ENCODE measurements at places on chromosomes 7 and 10.

- no peak for DNase-seq
Measured at GRCh38 chr10:10830293-10830986, 187.2 kb upstream of the CELF2 start.

- no peak for DNase-seq
Measured at GRCh38 chr10:119025336-119025735, 4.2 kb upstream of the NANOS1 start.

- no peak for DNase-seq
Measured at GRCh38 chr7:151367284-151367683, 25.7 kb downstream of the NUB1 start.

DNA sequence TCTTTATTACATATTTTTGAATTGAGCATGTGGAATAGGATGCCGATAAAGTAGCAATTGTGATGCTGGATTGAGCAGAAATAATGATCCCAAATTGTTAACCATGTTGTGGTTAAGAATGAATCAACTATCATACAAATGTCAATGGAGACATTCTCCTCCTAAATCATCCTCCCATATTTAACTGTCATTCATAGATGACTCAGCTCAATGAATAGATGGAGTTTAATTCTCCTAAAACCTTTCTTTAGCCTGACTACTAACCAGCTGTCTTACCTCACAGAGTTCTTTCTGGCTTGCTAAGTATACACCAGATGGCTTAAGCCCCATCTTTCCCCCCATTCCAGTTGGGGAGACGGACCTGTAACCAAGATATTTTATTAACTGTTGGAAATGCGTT is 23.4 kb upstream of the NPS start:
- DNase-seq: no peak

DNA sequence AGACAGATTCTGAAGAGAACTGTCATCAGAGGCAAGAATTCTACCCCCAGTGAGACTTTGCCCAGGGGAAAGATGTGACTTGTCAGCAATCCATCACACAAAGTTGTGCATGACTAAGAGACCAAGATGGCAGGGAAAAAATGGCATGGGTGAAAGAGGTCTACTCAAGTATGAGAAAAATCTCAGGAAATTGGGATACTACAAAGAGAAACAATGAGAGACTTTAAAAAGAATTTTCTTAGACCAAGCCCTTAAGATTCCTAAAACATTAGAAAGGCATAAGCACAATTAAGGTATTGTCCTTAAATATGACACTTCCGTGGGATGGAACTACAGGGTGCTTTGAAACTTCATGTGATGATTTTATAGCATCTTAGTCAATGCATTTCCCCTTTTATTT is 45.6 kb upstream of the PDE1C start:
- no peak for DNase-seq

- DNase-seq: no peak
Measured at GRCh38 chr10:100873827-100874326, 38.9 kb upstream of the SLF2 start.

DNA sequence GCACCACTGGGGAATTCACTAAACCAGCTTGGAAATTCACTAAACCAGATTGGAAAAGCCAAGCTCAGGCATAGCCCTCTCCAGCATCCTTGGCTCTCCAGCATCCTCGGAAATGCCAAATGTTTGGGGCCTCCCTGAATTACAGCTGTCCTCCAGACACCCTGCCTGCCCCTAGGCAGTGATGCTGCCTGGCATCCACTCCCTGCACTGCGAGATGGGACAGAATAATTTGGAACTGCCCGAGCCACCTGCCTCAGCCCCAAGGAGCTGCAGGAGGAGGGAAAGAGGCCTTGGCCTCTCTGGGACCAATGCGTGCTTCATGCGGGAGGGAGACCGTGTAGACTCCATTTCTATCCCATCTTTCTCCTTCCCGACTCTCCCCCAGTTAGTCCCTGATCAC is 64.3 kb downstream of the INSIG1 start:
- no peak for DNase-seq

DNA sequence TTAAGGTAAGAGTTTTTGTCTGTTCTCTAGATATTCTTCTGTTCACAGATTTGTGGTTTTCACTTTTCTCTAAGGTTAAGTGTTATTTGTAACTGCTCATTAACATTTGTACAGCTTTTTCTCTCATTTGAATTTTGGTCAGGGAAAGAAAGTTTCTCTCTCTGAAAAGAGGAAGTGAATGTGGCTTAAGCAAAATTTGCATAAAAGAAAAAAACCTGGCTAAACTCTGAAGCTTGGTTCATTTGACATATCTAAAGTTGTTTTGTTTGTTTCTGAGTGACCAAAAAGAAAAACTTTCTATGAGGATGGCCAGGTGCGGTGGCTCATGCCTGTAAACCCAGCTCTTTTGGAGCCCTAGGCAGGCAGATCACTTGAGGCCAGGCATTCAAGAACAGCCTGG is 22.0 kb upstream of the SLC26A4 start:
- no peak for DNase-seq

- DNase-seq: no peak
Measured at GRCh38 chr10:107894516-107894915, 730.0 kb upstream of the SORCS1 start.

DNA sequence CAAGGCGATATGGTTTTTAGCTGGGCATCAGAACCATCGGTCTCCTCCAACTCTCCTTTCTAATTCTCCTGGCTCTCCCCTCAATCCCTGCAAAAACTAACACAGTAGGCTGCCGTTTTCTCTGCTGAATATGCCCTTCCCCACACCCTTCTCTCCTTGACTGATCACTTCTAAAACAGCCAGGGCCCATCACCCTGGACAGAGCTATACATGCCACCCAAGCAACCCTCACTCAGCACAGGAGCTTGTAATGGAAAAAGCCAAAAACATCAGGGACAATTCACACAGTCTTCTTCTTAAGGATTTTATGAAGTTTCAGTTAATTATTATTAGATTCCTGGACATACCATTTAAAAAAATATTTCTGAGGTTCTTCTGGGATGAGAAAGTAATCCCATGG is 61.5 kb downstream of the PIK3AP1 start:
- DNase-seq: no peak

GRCh38 chr10:131706952-131707351 is 193.9 kb upstream of the PPP2R2D start:
- DNase-seq: no peak

- peak; percentile 35 for DNase-seq
Measured at GRCh38 chr10:92238586-92239098, 52.2 kb downstream of the CPEB3 start.

DNA sequence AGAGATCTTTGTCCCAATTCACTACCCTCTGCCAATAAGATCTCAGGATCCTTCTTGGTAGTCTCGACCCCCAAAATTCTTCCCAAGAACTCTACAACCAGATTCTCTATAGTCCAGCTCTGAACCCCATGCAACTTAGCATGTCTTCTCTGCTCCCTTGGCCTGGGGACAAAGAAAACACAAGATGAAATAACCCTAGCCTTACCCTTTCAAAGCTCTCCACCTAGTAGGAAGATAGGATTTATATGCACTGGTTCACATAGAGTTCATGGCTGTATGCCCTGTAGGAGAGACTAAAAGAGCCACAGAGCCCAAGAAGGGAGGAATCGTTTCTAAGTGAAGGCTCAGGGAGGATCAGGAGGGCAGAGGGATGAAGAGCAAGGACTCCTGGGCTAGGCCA is 96.1 kb downstream of the PPP1R3C start:
- no peak for DNase-seq

DNA sequence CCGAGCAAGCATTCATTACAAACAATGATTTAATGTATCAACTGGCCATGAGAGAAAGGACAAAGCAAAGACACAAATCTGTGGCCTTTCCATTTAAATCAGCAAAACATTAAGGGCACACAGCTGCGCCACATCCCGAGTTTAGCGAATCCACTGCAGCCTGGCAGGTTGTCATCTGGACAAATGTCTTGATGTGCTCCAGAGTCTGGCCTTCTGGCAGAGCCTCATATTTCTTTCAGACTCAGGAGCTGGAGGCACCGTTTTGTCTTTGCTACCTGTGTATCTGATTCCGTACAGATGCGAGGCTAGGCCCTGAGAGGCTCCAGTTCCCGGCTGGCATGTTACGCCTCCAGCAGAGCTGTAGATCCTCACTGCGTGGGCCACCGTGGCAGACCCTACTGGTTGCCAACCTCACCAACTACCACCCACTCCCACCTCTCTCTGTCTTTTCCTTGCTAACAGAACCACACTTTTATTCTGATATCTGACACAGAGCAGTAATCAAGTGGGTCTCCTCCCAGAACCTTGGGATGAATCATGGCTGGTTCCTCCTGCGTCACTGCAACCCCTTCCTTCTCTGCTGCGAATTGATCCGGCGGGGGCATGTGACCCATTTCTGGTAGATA is 40.9 kb upstream of the EFCAB10 start:
- DNase-seq: no peak

- DNase-seq: no peak
Measured at GRCh38 chr10:124671486-124672075, 72.6 kb downstream of the FAM53B start.

- DNase-seq: no peak
Measured at GRCh38 chr10:804787-805619, 115.5 kb upstream of the DIP2C start.

- no peak for DNase-seq
Measured at GRCh38 chr7:24574386-24574785, 1.1 kb downstream of the PALS2 start.

GRCh38 chr10:15035385-15036301 is 8.1 kb upstream of the OLAH start:
- DNase-seq: no peak

DNA sequence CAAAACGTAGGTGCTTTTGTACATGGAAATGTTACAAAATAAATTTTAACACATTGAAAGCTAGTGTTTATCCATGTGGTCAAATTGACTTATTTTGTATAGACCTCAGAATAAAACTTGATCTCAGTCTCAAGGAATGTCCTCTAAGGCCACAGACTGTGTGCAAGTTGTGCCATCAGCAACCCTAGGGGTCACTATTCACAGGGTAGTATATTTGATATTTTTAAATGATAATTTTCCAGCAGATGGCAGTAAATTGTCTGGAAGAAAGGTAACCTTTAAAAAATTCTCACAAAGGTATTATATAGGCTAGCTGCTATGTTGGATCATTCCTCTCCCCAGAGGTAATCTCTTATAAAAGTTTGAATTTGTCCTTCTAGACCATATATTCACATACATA is 12.9 kb upstream of the SNX10 start:
- peak; percentile 19 for DNase-seq

- no peak for DNase-seq
Measured at GRCh38 chr7:101784292-101785127, 32.9 kb upstream of the CUX1 start.

DNA sequence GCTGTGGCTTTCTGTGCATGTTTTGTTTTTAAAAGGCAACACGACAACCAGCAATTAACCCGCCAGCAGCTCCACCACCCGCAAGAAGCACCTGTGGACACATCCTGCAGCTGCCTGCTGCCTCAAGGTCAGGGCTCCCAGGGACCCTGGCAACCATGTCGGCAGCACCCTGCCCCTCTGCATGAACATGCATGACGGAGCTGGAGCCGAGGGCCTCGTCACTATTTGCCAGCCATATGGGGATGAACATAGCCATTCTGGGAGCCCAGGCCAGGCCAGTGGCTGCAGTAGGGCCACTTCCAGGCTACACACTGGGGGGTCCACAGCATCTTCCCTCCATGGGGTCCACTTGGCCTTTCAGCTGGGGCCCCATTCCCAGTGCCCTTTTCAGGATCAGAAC is 52.9 kb downstream of the CAMK2B start:
- DNase-seq: no peak

DNA sequence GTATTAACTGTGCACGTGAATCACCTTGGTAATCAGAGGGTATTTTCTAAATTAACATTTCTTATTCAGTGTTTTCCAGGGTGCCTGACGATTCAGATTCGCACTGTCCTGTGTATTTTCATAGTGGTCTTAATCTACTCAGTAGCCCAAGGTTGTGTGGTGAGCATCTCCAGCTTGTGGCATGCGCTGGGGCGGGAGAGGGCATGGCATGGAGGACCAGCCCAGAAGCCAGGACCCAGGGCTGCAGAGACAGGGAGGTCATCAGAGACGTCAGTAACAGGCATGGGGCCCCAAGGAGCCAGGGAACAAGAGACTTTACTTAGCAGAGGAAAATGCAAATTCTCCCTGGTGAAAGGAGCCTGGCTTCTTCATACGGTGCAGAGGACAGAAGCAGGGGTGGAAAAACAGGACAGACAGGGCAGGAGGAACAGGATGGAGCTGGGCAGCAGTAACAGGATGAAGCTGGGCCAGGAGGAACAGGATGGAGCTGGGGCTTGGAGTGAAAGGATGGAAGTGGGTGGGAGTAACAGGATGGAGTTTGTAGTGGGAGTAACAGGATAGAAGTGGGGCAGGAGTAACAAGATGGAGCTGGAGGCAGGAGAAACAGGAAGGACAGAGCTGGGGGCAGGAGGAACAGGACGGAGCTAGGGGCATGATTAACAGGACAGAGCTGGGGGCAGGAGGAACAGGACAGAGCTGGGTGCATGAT is 110.9 kb downstream of the ADCY1 start:
- DNase-seq: no peak

- peak; percentile 37 for DNase-seq
Measured at GRCh38 chr7:65269150-65269856, 104.4 kb upstream of the ZNF92 start.

DNA sequence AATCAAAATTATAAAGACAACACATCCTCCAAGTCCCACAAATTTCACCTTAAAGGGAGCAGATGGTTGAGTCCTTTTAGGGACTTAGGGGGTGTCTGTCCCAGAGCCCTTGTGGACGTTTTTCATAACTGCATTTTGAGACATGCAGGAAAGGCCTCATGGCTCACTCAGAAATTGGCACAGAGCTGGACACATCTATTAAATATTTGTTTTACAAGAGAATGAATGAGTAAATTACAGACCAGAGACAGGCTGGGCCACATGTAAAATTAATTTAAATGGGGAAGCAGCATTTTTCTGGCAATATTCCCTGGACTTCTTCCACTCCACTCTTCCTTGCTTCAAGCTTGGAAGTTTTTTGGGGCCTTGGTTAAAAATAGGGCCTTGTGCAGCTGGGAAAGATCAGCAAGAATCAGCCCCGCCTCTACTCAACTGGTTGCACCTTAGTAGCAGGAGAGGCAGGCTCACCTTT is 20.0 kb downstream of the LAMB1 start:
- no peak for DNase-seq

- DNase-seq: no peak
Measured at GRCh38 chr7:129975309-129975708, 22.5 kb upstream of the UBE2H start.

GRCh38 chr7:73520673-73521635 is 1.1 kb downstream of the BAZ1B start:
- no peak for DNase-seq

GRCh38 chr10:33325929-33326328 is 8.5 kb downstream of the NRP1 start:
- no peak for DNase-seq

Measured in cerebellum (tissue), 4 donors.